ENCODE measurements at places on chromosomes 6 and 20. TPM values are rescaled to one million over a fixed set of nuclear protein-coding genes. Genes with fewer than 3 reads are reported as not detected.

DNA sequence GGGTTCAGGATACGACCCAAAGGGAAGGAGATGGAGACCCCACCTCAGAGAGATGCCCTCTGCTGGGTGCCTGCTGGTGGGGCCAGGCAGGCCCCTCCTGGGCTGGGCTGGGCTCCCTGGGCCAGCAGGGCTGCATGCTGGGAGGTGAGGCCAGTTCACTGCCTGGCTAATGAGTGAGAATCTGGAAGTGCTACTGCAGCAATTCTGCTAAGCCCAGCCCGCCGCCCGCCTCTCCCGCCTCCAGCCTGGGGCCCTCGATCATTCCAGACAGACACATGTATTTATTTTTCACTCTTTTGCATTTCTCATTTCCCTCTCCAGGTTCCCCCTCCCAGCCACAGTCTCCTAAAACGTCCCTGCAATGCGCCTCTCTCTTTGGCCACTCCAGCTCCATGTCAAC, 79.6 kb downstream of the CDH22 start:
- DNase-seq = no peak

DNA sequence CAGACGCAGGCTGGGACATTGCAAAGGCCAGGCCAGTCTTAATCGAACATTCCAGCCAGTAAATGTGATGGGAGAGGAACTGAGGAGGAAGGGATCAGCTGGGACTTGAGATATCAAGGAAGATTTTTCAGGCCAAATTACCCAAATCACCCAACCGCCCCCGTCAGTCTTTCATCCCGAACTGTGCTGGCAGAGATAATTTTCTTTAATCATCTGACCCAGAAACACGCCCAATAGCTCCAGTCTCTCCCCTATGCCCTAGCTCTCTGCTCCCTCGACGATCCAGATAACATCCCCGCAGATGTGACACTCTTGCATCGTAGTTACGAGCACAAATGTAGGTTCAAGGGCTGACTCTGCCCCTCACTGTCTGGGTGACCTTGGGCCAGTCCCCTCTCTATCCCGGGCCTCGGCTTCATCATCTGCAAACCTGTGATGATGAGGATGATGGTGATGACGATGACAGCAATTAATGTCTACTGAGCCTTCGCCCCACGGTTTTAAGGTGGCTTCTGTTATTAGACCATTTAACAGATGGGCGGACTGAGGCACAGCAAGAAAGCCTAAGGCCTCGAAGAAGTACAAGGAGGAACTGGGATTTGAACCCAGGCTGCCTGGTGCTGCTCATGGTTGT, 118.6 kb downstream of the PREX1 start:
- no peak for DNase-seq

- no peak for DNase-seq
Measured at GRCh38 chr6:128400875-128401274, 119.5 kb downstream of the PTPRK start.

TREM2 gene
- polyA plus RNA-seq = 1.2 TPM

- no peak for DNase-seq
Measured at GRCh38 chr20:60321601-60322000, 363.4 kb downstream of the CDH26 start.

DNA sequence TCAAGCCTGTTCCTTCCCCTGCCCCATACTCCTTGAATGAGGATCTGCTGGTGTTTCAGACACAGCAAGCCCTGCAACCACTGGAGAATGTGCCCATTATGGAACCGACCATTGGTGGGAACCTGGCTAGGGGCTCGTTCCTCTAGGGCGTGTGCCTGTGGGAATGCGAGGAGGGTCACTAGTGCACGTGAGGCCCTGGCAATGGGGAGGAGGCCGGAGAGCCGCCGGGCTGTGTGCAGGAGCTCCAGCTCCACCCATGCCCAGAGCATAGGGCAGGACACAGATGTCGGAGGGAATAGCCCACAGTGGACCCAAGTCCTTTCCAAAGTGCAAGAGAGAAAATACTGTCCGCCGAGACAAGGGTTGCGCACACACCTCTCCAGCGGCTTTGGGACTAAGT, 99.3 kb downstream of the ERMARD start:
- no peak for DNase-seq

GRCh38 chr6:53922539-53922981, 127.8 kb downstream of the LRRC1 start:
- DNase-seq = no peak

AARS2 gene
- polyA plus RNA-seq = 4.1 TPM

- DNase-seq = peak; percentile 69
Measured at GRCh38 chr6:41940759-41941279, 789 bp downstream of the CCND3 start.

DNA sequence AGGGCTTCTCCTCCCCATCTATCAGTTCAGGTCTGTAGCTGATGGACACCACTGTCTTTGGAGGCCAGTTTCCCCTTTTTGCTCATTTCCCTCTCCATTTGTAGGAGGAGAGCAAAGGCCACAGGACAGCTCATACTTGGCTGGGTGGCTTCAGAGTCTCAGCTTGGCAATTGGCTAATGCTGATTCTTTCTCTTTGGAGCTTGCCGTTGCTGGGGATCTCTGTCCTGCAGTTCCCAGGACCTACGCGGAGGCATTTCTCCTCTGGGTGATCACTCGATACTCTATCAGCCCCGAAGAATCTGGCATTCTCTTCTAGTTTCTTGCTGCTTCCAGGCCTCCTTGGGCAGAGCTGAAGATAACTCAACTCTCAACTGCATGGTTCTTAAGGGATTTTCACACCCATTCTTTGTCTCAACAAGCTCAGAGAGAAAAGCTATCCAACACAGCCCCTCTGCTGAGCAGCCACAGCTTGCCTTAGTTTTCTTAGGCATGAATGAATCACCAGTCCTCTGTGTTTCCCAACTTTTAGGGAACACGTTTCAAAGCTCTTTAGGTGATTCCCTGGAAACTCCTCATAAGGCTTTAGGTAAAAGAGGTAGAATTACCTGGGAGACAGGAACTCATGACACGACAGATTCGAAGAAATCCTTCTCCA, 19.2 kb upstream of the SSR1 start:
- DNase-seq = no peak

DNA sequence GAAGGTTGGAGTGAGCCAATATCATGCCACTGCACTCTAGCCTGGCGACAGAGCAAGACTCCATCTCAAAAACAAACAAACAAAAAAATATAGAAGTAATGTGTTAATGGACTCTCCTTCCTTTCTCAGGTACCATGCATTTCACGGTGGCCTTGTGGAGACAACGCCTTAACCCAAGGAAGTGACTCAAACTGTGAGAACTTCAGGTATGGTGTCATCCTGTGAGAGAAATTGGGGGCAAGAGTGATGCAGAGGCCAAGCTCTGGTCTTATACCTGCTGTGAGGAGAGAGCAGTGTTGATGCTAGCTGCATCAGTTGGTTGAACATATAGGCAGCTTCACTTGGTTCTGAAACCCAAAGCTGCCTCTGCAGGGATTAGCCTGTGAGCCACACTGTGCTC, 6.2 kb downstream of the ITCH start:
- DNase-seq = no peak

SLC22A7 gene
- polyA plus RNA-seq = not detected

GRCh38 chr6:12241493-12242175, 48.5 kb upstream of the EDN1 start:
- no peak for DNase-seq

DNA sequence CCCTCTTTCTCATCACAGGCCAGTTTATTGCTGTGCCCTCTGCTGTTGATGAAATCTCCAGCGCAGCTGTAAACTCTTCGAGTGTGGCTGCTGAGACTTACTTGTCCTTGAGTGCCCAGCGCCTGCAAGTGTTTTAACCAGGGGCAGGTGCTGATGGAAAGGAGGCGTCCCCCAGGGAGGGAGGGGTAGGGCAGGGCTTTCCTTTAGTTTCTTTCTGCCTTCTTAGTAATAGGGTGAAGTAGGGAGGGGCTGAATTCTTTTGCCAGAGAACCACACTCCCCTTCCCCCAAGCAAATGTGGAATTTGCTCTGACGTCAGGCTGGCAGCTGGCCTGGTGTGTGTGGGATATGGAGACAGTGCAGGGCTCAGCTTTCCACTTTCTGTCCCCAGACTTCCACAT, 61.2 kb downstream of the IGF2R start:
- DNase-seq = peak; percentile 88

- DNase-seq = no peak
Measured at GRCh38 chr20:15482525-15482924, 1090.7 kb downstream of the KIF16B start.

BTN3A1 gene
- 5.2 TPM for polyA plus RNA-seq

DNA sequence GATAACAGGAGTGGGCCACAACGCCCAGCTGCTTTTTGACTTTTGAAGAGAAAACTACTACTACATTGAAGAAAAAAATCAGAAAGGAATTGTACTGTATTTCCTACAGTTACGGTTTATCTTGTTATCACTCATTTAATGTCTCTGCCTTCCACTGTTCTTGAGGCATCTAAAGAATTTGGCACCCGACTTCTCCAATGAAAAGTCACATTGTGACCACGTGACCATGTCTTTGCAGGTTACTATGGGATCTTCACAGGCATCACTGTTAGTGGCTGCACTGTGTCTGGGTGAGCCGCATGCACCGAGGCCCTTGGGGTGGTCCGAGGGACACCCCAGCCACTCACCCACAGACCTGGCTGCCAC, 26.8 kb downstream of the RRBP1 start:
- no peak for DNase-seq

SFTA2 gene
- polyA plus RNA-seq = not detected

HLA-DRB1 gene
- polyA plus RNA-seq = 32.3 TPM

KCNK15 gene
- 0.23 TPM for polyA plus RNA-seq

DNA sequence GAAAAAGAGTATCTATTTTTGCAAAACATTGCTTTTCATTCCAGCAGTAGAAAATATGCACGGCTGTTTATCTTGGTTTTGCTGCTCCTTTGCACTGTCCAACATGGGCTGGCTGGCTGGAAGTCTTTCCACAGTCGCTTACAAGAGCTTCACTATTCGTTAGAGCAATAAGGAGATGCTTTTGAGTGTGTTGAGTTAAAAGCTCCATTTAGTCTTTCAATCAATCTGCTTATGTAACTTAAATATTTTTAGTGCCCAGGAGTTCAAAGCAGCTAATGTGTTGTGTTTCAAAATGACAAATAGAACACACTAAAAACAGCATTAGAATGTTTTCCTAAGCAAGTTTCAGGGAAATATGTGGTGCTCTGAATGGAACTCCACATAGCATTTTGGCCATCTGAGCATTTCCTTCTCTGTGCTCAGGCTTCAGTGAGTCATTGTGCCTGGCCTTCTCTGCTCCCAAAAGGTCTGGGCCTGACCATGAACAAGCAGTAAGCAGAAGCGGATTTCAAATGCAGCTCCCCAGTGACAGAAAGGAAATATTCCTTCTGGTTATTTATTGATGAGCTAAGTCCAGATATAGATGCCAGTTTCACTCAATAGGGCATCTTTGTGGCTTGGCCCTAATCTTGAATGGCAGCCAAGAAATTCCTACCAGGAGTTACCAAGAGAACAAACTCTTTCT, 580.3 kb downstream of the TENT5A start:
- peak; percentile 24 for DNase-seq

COL21A1 gene
- 21.7 TPM for polyA plus RNA-seq

- DNase-seq = no peak
Measured at GRCh38 chr20:40869218-40870147, 159.1 kb upstream of the TOP1 start.

- no peak for DNase-seq
Measured at GRCh38 chr6:1326535-1327121, 14.7 kb downstream of the FOXQ1 start.

SPDEF gene
- 0.15 TPM for polyA plus RNA-seq

GRCh38 chr6:156053626-156054025, 598.0 kb upstream of the NOX3 start:
- DNase-seq = no peak

ACTL10 gene
- polyA plus RNA-seq = 0.57 TPM

GRCh38 chr20:22905658-22906057, 129.5 kb upstream of the SSTR4 start:
- DNase-seq = peak; percentile 62

MCHR2 gene
- not detected for polyA plus RNA-seq

GRCh38 chr6:83546636-83547035, 34.3 kb downstream of the PRSS35 start:
- DNase-seq = no peak

GRCh38 chr6:124888581-124889371, 73.5 kb upstream of the RNF217 start:
- DNase-seq = no peak

- no peak for DNase-seq
Measured at GRCh38 chr6:3963426-3963825, 114.3 kb downstream of the FAM50B start.

- DNase-seq = no peak
Measured at GRCh38 chr6:3230256-3230882, 2.9 kb upstream of the TUBB2B start.

LIME1 gene
- 2.2 TPM for polyA plus RNA-seq
